Activated naive CD8-positive, alpha-beta T cell treated with anti-CD3 and anti-CD28 coated beads, Interleukin-2, amount 10 ng/mL, durations not matched to agents 7 days and 5 days (primary cell): ENCODE measurements at places on chromosomes 3 and 15. TPM values are rescaled to one million over a fixed set of nuclear protein-coding genes. Genes with fewer than 3 reads are reported as not detected.

The GP9 gene
- not detected for total RNA-seq

The PLA2G4B gene
- total RNA-seq, result 21.5 TPM

DNA sequence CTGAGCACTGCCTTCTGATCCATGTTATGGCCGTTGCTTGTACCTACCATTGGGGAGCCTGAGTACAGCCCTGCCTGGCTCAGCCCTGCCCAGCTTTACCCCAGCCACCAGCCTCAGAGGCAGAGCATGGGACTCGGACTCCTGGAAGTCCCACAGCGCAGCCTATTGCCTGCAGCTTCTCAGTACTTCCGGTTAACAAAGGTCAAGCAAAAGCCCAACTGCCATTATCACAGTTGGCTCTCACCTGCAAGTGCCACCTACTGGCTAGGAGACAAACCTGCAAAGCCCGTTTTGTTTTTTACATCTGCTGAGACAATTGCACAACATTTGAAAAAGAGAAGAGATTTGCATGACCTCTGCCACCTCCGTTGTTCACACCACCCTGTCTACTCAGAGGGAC lies 1081.7 kb downstream of the NAALADL2 start:
- no peak overlapping the region for H3K27ac ChIP-seq
- no peak for DNase-seq
- no peaks in the 10 kb centered on the region for H3K4me1 ChIP-seq
- no peaks in the 10 kb centered on the region for H3K27me3 ChIP-seq

The PAQR5 gene
- not detected for total RNA-seq

DNA sequence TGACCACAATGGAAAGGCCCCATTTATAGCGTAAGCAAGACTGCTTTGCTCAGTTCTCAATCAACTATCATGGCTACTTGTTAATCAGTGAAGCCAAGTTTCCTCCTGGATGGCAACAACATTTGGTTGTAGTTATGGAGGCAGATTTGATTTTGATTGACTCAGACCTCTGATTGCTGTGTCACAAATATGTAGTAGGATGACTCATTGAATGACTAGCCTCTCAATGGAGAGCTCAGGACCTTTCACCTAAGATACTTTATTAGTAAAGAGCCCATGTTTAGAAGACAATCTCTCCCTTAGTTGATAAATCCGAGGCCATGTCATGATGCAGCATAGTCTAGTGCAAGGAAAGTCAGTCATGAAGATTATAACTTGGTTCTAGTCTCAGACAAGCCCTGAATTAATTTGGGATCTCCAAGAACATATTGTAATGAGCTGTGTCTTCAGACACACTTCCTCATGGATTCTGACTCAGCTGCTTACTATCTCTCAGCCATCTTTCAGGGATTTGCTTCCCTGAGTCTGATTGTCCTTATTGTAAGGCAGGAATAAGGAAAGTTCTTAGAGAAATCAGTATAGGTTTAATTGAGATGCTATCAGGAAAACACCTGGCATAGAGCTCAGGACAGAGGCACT lies 397.4 kb upstream of the TMCO5A start:
- no peak overlapping the region for H3K27ac ChIP-seq
- H3K36me3 ChIP-seq, result no peaks in the 10 kb centered on the region
- no peak overlapping the region for H3K4me3 ChIP-seq
- DNase-seq, result no peak

GRCh38 chr3:113304102-113304501 lies 92.7 kb downstream of the BOC start:
- H3K27ac ChIP-seq, result no peak overlapping the region
- H3K27me3 ChIP-seq, result no peaks in the 10 kb centered on the region

- H3K27me3 ChIP-seq, result peaks cover 65% of the 10 kb centered on the region
- H3K4me1 ChIP-seq, result peaks cover 16% of the 10 kb centered on the region
- H3K4me3 ChIP-seq, result peak overlapping the region; percentile 46
- no peak overlapping the region for H3K27ac ChIP-seq
Observed at GRCh38 chr15:100919481-100920405, 586 bp downstream of the LRRK1 start.

- H3K27me3 ChIP-seq, result peaks cover 29% of the 10 kb centered on the region
- no peaks in the 10 kb centered on the region for H3K4me1 ChIP-seq
- H3K27ac ChIP-seq, result no peak overlapping the region
- no peak for DNase-seq
Observed at GRCh38 chr15:57668016-57668415, 38.5 kb upstream of the POLR2M start.

The DISP2 gene
- total RNA-seq, result 2.0 TPM

The FHIT gene
- total RNA-seq, result 5.8 TPM

The WDR72 gene
- total RNA-seq, result not detected

The FBXO45 gene
- 12.3 TPM for total RNA-seq

DNA sequence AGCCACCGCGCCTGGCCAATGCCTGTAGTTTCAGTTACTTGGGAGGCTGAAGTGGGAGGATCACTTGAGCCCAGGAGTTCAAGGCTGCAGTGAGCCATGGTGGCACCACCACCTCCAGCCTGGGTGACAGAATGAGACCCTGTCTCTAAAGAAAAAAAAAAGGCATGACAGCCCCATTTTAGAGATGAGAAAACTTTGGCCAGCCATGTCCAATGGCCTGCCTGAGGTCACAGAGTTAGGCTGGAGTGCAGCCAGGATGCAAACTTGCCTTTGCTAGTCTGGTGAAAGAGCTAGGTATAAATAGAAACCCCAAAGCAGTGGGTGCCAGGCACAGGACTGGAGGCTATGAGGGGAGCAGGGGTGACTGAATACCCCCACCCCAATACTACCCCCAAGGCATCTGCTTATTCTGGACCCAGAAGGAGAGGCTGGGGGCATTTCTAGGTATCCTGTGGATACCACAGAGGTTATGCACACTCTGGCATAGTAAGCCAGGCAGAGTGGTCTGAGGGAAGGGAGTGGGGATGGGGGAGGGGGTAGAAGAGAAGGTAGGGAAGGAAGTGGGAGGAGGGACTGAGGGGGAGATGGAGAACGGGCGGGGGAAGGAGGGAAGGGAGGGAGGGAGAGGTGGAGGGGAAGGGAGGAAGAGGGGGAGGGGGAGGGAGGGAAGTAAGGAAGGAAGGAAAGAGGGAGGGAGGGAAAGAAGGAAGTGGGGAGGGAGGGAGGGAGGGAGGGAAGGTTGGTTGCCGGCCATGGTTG lies 16.2 kb upstream of the C15orf39 start:
- H3K4me3 ChIP-seq, result no peak overlapping the region
- peaks cover 17% of the 10 kb centered on the region for H3K4me1 ChIP-seq
- no peaks in the 10 kb centered on the region for H3K36me3 ChIP-seq
- no peak for DNase-seq
- peaks cover 21% of the 10 kb centered on the region for H3K27me3 ChIP-seq

DNA sequence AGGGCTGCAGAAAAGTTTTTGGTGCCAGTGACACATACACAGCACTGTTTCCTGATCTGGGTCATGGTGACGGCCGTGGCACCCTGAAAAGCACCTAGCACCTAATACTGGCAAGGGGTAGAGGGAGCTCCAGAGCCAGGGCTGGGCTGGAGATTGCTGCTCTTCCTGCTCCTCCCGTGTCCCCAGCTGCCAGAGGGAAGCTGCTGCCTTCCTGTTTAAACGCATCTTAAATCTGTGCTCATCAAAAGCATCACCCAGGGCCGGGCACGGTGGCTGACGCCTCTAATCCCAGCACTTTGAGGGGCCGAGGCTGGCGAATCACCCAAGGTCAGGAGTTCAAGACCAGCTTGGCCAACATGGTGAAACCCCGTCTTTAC lies 156.7 kb upstream of the MEF2A start:
- no peak overlapping the region for H3K27ac ChIP-seq
- no peak for DNase-seq
- no peaks in the 10 kb centered on the region for H3K27me3 ChIP-seq
- no peaks in the 10 kb centered on the region for H3K36me3 ChIP-seq
- no peak overlapping the region for H3K4me3 ChIP-seq

GRCh38 chr15:29925227-29926082 lies 103.2 kb upstream of the TJP1 start:
- peaks cover 41% of the 10 kb centered on the region for H3K27me3 ChIP-seq
- H3K4me3 ChIP-seq, result no peak overlapping the region
- DNase-seq, result peak; percentile 39
- no peaks in the 10 kb centered on the region for H3K4me1 ChIP-seq
- H3K27ac ChIP-seq, result no peak overlapping the region
- no peaks in the 10 kb centered on the region for H3K36me3 ChIP-seq
